ENCODE measurements at places on chromosomes 16 and 17.

DNA sequence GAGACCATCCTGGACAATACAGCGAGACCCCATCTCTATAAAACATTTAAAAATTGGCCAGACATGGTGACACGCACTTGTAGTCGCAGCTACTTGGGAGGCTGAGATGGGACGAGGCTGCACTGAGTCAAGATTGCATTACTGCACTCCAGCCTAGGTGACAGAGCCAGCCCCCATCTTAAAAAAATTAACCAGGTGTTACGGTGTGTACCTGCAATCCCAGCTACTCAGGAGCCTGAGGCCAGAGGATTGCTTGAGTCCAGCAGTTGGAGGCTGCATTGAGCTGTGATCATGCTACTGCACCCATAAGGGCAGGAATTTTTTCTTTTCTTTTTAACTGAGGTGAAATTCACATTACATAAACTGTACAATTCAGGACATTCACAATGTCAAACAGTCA lies 16.9 kb upstream of the TMC7 start:
- DNase-seq = no peak

GRCh38 chr17:2183346-2183745 lies 120.2 kb downstream of the SMG6 start:
- no peak for DNase-seq

GRCh38 chr16:79168321-79168720 lies 432.2 kb downstream of the MAF start:
- DNase-seq = no peak

DNA sequence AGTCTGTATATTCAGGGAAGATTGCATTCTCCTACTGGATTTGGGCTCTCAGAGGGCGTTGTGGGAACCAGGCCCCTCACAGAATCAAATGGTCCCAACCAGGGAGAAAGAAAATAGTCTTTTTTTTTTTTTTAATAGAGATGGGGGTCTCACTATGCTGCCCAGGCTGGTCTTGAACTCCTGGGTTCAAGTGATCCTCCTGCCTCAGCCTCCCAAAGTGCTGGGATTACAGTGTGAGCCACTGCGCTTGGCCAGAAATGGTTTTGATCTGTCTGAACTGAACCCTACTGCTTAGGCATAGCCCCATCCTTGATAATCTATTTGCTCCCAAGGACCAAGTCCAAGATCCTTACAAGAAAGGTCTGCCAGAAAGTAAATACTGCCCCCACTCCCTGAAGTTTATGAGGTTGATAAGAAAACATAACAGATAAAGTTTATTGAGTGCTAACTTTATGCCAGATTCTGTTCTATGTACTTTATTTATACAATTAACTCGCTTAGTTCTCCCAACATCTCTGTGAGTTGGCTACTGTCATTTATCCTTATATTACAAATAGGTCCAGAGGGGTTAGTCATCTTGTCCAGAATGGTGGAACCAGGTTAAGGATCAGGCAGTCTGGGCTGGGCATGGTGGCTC lies 13.5 kb downstream of the G6PC1 start:
- no peak for DNase-seq

GRCh38 chr16:30535106-30535776 lies 583 bp upstream of the ZNF747 start:
- DNase-seq = no peak

- DNase-seq = no peak
Observed at GRCh38 chr17:12122075-12122474, 101.4 kb downstream of the MAP2K4 start.

GRCh38 chr17:2776589-2777241 lies 19.5 kb upstream of the RAP1GAP2 start:
- DNase-seq = no peak

GRCh38 chr17:29146369-29146972 lies 33.7 kb downstream of the MYO18A start:
- no peak for DNase-seq

- DNase-seq = no peak
Observed at GRCh38 chr17:28492352-28493310, 13.5 kb upstream of the FOXN1 start.

DNA sequence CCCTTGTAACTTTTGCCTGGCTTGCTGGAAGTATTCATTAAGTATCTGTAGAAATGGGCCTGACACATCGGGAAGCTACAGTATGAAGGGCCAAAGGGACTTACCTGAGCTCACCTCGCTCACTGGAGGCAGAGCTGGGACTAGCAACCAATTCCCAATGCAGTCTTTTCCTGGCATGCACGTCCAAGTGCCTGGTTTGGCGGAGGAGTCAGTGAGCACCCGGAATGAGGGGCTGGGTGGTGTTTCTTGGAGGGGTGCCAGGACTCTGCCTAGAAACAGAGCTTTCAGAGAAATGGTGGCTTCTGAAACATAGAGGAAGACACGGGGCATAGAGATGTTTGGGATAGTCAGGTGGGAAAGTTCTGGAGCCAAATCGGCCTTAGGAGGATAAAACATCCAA lies 18.4 kb upstream of the GPRC5C start:
- DNase-seq = no peak

DNA sequence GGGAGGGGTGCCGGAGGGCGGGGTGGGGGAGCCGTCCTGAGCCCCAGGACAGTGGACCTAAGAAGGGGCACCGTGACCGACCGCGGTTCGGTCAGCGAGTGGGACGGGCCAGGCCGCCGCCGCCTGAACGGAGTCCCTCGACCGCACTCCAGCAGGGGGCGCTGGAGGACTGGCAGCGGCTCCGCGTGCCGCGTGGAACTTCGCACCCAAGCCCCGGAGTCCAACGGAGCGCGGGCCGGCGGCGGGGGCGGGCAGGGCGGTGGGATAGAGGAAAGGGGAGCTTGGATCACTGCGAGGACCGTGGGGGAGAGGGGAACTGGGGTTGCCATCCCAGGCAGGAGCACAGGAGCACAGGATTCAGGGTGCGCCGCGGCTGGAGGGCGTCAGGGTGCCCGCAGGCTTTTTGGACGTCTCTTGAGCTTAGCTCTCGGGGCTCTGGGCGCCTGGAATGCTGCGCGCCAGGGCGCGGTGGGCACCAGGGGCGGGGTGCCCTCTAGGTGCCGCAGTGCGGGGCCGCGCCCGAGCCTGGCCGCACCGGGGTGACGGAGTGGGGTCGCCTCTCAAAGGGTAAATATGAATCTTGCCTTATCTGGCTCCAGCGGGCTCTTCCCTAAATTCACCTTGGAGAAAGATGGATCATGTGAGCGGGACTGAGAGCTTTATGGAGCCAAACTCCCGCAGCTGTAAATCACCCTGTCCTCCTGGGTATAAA lies 379 bp upstream of the OTOP2 start:
- DNase-seq = peak; percentile 61

DNA sequence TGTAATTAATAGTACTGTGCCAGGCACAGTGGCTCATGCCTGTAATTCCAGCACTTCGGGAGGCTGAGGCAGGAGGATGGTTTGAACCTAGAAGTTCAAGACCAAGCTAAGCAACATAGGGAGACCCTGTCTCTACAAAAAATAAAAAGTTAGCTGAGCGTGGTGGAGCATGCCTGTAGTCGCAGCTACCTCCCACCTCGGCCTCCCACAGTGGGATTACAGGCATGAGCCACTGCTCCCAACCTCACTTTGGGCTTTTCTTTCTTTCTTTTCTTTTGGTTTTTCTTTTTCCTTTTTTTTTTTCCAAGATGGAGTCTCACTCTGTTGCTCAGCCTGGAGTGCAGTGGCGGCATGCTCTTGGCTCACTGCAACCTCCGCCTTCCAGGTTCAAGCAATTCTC lies 137.8 kb downstream of the MRM1 start:
- no peak for DNase-seq

DNA sequence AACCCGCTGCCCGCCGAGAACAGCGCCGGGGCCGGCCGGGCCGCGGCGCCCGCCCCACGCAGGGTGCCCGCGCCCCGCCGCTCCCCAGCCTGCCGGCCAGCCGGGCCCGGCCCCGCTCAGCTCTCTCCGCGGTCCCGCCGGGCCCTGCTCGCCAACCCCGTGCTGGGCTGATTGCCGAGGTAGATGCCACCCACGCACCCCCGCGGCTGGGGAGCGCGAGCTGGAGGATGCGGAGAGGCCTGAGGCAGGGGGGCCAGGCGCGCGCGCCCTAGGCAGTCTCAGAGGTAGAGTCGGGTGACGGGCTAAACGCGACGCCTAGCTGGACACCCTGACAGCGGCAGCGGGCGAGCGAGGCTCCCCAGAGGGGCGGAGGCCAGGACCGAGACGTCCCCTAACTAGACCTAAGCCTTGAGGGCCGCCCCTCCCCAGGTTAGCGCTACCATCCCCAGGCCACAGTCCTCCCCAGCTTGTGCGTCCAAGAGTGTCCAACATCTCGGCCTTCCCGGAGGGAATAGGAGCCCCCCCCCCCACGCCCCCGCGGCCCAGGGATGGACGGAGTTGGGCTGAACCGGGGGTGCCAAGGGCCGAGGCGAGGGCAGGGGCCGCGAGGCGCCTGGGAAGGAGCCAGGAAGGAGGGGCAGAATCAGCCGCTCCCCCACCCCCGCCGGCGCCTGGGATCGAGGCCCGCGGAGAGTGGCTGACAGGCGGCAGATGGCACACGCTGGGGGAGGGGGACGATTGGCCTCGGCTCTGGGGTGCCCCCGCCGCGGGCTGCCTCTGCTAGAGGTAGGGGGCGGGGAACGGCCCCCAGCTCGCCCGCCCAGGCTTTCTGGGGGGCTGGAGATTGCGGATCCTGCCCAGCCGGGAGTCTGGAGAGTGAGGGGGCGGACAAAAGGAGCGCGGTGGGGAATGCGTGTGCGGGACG lies 2.5 kb upstream of the ZNF423 start:
- DNase-seq = no peak

GRCh38 chr17:76558198-76559095 lies 18.6 kb downstream of the PRCD start:
- DNase-seq = no peak

- no peak for DNase-seq
Observed at GRCh38 chr16:23031508-23032098, 117.6 kb downstream of the USP31 start.

GRCh38 chr16:19153876-19154275 lies 14.2 kb upstream of the SYT17 start:
- DNase-seq = no peak

DNA sequence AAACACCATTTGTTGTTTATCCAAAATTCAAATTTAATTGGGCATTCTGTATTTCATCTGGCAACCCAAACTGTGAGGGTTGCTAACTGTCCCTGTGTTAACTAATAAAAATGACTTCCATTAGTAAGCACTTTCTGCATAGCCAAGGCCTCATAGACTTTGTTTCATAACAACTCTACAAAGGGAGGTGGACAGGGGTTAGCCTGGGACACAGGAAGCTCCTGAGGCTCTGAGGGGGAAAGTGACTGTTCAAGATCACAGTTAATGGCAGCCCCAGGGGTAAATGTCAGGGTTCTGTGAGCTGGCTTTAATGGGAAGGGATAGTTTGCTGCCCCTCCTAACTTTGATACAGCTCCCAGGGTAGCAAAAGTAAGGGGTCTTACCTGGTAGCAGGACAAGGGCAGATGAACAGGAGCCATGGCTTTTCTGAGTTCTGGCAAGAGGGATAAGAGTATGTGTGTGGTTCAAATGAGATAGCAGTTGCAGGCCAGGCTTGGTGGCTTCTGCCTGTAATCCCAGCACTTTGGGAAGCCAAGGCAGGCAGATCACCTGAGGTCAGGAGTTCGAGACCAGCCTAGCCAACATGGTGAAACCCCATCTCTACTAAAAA lies 2.2 kb downstream of the HEATR9 start:
- no peak for DNase-seq

GRCh38 chr17:45976755-45977505 lies 22.1 kb upstream of the STH start:
- no peak for DNase-seq

- peak; percentile 10 for DNase-seq
Observed at GRCh38 chr17:79915850-79916430, 76.7 kb upstream of the CBX4 start.

DNA sequence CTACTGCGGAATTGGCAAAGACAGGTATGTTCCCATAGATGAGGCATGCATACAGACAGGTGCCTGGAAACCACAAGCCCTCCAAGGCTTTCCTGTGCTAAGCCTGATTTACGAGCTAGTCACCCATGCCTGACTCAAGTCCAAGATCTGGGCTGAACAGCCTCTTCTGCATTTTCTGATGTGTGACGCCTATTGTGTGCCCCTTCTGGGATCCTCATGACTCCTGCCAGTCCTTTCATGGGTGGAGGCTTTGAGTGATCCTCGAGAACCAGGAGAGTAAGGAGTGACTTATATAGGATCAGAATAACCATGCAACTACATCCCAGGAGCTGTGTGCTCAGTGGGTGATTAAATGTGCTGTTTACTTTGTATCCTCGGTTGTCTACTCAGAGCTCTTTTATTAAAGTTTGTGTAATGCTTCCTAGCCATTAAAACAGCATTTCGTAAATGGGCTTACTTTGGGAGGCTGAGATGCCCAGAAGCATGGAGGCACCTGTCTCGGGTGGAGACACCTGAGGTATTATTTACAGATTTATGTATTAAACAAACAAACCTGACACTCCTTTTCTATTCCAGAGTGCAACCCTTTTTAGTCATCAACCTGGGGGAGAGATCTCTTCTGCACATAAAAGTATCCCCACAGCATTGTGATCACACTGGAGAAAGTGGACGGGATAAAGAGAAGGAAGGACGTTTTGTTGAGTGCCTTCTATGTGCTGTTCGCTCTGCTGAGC lies 373.0 kb upstream of the DYNLRB2 start:
- no peak for DNase-seq

DNA sequence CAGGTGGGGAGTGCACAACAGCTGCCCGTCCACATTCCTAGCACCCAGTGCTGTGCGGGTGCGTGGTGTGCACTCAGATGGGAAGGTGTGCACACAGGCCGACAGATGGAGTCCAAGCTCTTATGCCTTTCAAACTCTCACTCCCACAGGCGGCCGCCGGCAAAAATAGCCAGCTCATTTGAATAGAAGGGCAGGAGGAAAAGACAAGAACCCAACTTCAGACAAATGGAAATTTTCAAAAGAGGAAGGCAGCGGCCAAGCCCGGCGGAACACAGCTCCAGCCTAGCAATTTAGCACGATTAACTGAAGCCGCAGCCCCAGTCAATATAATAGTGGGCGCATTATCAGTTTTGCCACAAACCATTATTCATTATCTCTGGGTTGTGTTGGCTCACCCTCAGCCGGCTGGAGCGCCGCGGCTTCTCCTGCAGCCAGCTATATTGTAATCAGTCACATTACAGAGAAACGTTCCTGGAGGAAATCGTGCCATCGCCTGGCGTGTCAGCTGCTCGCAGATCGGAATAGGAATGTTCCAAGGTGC lies 103.9 kb upstream of the SEC14L1 start:
- DNase-seq = no peak

GRCh38 chr17:4389079-4389478 lies 22.6 kb upstream of the UBE2G1 start:
- no peak for DNase-seq

All from CD4-positive, alpha-beta T cell treated with Interferon gamma for 1 hour (primary cell).